ENCODE measurements at places on chromosomes 12 and 14.

GRCh38 chr14:20623798-20624197 is 17.7 kb downstream of the OR6S1 start:
- ATAC-seq = no peak

- ATAC-seq = no peak
Observed at GRCh38 chr12:34393086-34393820, 371.0 kb downstream of the ALG10 start.

GRCh38 chr12:7612851-7613250 is 52.9 kb downstream of the APOBEC1 start:
- ATAC-seq = no peak

GRCh38 chr12:20004952-20005351 is 363.4 kb upstream of the PDE3A start:
- ATAC-seq = peak; percentile 30

- ATAC-seq = no peak
Observed at GRCh38 chr14:41824441-41824840, 217.8 kb downstream of the LRFN5 start.

DNA sequence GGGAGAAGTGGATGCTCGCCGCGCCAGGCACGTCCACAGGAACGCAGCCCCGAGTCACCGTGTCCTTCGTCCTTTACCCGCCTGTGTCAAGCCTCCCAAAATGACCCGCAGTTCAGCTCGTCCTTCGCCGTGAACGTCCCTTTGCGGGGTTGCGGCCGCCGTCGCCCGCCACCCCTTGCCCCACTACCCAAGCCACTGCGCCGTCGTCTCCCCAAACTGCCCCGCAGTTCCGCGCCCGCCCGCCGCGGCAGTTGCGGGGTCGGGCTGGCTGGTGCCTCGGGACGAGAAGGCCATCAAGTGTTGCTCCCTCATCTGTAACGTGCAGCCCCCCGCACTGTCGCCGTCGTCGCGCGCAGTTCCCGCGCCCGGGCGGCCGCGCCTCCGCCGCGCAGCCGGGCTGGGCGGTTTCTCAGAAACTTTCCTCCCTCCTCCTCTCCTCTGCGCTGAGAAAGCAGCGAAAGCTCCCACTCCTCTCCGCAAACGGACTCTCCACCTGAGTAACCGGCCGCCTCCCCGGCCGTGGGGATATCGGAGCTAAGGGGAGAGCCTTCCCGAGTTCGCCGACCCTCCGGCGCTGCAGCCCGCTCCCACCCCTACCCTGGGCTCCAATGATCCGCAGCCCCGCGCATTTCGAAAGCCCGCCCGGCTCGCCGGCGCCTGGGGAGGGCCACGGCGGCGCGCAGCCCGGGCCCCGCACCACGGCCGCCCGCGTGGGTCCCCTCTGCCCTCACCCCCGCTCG is 6.7 kb downstream of the CDKN1B start:
- ATAC-seq = peak; percentile 7

DNA sequence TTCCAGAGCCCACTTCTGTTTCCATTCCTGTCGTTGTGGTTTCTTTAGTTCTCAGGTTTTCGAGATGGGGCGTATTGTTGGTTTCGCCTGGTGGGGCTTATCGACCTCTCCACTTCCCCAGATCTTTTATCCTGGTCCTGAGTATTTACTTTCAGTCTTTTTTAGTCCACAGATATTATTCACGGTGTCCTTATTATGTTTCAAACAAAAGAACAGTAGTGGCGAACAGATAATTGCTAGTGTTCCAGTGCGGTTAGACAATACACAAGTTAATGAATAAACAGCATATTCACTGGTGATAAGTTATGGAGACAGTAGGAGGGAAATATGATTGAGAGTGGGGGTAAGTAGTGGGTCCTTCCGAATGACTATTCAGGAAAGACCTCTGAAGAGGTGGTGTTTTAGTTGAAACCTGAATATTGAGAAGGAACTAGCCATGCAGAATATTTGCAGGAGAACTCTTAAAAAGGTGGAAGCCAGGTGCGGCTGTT is 668 bp downstream of the TMEM260 start:
- no peak for ATAC-seq

- no peak for ATAC-seq
Observed at GRCh38 chr12:88743946-88744685, 163.8 kb upstream of the KITLG start.

DNA sequence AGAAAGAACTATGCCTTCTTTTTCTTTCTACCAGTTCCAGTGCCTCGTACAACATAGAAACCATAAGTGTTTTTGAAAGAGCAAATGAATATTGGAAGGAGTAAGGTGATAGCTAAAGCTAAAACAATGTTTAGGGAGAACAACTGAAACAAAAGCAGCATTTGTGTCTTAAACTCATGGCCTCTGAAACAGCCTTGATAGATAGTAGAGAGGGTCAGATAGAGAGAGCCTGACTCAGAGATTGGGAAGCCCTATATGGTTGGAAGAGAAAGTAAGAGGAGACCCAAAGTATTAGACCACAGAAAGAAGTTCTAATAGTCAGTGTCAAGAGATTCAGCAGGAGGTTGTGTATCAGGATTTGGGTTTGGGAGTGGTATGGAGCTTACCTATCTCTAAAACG is 79.6 kb upstream of the IFNG-AS1 start:
- peak; percentile 32 for ATAC-seq

DNA sequence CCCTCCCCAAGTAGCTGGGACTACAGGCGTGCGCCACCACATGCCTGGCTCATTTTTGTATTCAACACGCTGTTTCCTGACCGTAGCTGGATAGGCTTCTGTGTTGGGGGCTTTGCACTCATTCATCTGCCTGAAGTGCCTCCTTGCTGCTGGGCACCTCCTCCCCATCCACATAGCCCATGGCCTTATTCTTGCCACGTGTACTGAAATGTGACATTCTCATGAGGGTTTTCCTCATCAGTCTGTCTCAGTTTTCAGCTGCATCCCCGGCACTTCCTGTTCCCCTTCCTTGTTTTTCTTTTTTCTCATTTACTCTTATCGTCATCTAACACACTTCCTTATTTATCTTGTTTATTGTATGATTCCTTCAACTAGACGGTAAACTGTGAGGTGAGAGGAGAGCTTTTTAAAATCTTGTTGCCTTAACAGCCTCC is 36.6 kb downstream of the RCOR1 start:
- ATAC-seq = no peak

- no peak for ATAC-seq
Observed at GRCh38 chr12:66756631-66757030, 77.8 kb upstream of the GRIP1 start.

DNA sequence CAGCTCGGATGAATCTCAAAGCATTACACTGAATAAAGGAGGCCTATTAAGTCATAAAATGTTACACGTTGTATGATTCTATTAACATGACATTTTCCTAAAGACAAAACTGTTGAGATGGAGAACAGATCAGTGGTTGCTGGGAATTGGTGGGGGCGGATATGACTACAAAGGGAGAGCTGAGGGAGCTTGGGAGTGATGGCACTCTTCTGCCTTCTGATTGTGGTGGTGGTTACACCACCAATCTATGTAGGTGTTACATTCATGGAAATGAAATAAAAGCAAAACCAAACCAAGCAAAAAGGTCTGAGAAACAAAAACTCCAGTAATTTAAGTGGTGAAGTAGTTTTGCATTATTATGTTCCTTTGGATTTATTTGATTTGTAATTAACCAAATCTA is 16.4 kb upstream of the EVL start:
- no peak for ATAC-seq

- ATAC-seq = peak; percentile 44
Observed at GRCh38 chr12:109963743-109964429, 32.3 kb downstream of the GIT2 start.

- ATAC-seq = peak; percentile 69
Observed at GRCh38 chr14:22333422-22334274, 255.4 kb downstream of the DAD1 start.

DNA sequence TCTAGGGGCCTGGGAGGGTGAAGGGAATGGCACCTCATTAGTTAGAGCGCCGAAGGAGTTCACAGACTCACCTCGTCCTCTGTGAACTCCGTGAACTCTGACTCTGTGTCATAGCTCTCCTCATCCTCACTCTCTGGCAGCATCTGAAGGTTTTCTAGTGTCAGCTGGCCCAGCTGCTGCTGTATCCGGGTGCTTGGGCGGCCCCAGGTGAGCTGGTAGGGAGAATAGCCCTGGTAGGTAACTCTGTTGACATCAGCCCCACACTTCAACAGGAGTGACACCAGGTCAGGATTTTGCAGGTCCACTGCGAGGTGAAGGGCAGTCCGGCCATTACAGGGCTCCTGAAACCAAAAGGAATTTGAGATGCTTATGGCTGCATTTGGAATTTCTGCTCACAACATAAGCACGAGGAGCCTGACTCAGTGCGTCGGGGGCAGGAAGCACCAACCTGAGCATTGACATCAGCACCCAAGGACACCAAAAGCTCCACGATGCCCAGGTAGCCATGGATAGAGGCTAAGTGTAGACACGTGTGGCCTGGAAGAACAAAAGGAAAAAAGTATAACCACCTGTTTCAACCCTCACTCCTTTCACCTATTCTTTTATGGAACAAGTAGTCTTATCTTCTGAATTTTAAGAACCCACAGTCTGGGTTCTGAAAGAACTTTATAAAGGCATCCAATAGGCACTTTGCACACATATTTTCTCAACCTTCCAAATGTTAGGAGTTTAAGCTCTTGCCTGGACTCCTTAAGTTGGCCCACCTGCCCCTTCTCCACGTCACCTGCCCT is 2.0 kb downstream of the NFKBIA start:
- no peak for ATAC-seq

DNA sequence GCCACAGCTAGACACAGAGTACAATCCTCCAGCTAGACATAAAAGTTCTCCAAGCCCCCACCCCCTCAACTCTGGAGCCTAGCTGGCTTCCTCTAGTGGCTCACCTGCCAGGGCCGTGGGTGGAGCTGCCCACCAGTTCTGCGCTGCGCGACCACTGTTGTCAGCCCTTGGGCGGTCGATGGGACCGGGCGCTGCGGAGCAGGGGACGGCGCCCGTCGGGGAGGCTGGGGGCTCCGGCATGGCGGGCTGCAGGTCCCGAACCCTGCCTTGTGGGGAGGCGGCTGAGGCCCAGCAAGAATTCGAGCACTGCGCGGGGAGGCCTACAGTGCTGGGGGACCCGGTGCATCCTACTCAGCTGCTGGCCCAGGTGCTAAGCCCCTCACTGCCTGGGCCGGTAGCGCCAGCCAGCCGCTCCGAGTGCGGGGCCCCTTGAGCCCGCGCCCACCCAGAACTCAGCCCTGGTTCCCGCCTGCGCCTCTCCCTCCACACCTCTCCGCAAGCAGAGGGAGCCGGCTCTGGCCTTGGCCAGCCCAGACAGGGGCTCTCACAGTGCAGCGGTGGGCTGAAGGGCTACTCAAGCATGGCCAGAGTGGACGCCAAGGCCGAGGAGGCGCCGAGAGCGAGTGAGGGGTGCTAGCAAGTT is 51.0 kb downstream of the RTN1 start:
- ATAC-seq = no peak

GRCh38 chr14:55807053-55807880 is 227.3 kb downstream of the KTN1 start:
- peak; percentile 37 for ATAC-seq

DNA sequence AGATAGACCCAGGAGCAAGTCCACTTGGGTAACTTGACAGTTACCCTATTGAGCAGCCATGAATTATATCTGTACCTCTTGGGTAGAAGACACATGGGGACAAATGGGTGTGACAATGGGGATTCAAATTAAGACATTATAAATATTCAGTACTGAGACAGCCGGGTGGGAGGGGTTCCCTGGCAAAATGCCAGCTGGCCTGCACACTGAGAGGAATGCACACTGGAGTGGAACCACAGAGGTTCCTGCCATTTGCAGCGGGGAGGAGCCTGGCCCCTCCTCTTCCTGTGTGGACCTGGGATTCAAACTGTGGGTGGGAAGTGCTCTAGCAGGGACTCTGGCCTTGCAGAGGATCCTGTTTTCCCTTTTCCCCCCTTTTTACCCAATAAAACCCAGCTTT is 118.7 kb upstream of the CDKN3 start:
- no peak for ATAC-seq

- peak; percentile 91 for ATAC-seq
Observed at GRCh38 chr12:1083889-1084262, 92.9 kb downstream of the ERC1 start.

- no peak for ATAC-seq
Observed at GRCh38 chr14:30179381-30180130, 251.9 kb upstream of the PRKD1 start.

DNA sequence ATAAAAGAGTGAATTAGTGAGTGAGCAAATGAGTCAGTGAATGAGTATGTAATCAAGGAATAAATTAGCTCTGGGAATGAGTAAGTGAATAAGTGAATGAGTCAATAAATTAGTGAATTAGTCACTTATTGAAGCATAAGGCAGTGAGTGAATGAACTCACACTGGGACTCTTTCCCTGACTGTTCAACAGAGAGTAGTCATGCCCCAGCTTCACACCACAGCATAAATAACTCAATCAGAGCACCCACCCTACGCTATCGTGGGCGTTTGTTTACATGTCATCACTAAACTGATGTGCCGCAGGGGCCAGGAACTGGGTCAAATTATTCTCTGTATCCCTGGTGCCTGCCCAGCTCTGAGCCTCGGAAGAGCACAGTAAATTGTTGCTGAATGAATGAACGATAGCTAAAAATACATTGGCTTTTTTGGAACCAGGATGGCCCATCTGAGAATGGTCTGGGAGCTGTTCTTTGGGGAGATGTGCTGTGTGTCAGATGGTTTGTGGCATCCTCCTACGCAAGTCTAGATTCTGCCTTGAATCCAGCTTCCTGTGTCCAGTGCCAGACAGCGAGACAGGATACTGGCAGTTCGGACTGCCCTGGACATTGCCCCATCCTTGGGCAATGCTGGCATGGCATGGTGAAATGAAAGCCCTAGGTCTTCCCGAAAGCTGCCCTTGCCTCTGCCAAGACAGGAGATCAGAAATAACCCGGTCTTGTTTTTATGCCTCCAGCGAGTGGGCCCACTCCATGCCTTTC is 98.0 kb upstream of the RTL1 start:
- ATAC-seq = no peak

- ATAC-seq = peak; percentile 14
Observed at GRCh38 chr12:110744601-110745264, 2.0 kb upstream of the PPP1CC start.

DNA sequence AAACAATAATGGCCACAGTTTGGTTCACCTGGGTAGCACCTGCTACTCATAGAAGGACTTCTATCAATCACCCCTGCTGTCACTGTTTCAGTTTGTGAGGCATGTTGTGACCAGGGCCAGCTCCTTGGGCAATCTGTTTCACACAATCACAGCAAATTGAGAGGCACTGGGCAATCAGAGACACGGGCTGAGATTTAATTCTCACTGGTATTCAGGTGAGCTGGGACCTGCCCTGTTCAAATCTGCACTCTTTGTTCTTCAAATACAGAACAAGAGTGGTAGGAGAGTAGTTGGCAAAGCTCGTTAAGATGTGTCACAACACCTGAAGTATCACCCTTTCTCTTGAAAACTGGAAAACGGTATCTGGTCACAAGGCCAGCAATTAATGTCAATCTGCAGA is 57.8 kb upstream of the NAP1L1 start:
- no peak for ATAC-seq
